Mesenchymal stem cell (in vitro differentiated cells and primary cell): ENCODE measurements at places on chromosomes 1 and 21.

- H3K4me1 ChIP-seq: peaks cover 3% of the 10 kb centered on the region
- H3K4me3 ChIP-seq: no peak overlapping the region
- H3K27ac ChIP-seq: no peak overlapping the region
- no peaks in the 10 kb centered on the region for H3K27me3 ChIP-seq
- DNase-seq: no peak
Observed at GRCh38 chr1:53187401-53187800, 9.2 kb upstream of the CPT2 start.

- H3K27ac ChIP-seq: no peak overlapping the region
- H3K4me1 ChIP-seq: peaks cover 4% of the 10 kb centered on the region
- DNase-seq: no peak
Observed at GRCh38 chr1:208013210-208013609, 102.3 kb upstream of the CD34 start.

GRCh38 chr21:33121715-33122475 is 52.0 kb downstream of the OLIG1 start:
- H3K27me3 ChIP-seq: peaks cover 37% of the 10 kb centered on the region
- no peaks in the 10 kb centered on the region for H3K4me1 ChIP-seq
- no peak overlapping the region for H3K27ac ChIP-seq
- DNase-seq: peak; percentile 29

- H3K36me3 ChIP-seq: no peaks in the 10 kb centered on the region
- DNase-seq: no peak
- no peak overlapping the region for H3K27ac ChIP-seq
- H3K4me3 ChIP-seq: no peak overlapping the region
- H3K4me1 ChIP-seq: peaks cover 16% of the 10 kb centered on the region
Observed at GRCh38 chr1:159872891-159873290, 10.4 kb upstream of the VSIG8 start.

DNA sequence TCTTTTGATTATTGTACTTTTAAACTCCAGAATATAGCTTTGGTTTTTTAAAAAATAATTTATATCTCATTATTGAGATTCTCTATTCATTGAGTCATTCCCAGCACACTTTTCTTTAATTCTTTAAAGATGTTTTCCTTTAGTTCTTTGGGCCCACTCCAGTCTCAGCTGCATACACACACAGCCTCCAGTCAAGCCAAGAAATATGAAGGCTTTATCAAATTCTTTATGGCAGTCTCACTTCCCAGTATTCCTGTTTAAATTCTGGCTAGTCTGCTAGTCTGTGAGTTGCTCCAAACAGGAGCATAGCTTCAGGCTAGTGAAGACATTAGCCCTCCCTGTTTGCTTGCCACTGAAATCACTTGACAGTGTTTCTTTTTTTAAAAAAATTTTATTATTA is 61.2 kb downstream of the CRP start:
- no peaks in the 10 kb centered on the region for H3K27me3 ChIP-seq
- H3K36me3 ChIP-seq: no peaks in the 10 kb centered on the region
- DNase-seq: no peak
- no peak overlapping the region for H3K4me3 ChIP-seq
- no peak overlapping the region for H3K27ac ChIP-seq

DNA sequence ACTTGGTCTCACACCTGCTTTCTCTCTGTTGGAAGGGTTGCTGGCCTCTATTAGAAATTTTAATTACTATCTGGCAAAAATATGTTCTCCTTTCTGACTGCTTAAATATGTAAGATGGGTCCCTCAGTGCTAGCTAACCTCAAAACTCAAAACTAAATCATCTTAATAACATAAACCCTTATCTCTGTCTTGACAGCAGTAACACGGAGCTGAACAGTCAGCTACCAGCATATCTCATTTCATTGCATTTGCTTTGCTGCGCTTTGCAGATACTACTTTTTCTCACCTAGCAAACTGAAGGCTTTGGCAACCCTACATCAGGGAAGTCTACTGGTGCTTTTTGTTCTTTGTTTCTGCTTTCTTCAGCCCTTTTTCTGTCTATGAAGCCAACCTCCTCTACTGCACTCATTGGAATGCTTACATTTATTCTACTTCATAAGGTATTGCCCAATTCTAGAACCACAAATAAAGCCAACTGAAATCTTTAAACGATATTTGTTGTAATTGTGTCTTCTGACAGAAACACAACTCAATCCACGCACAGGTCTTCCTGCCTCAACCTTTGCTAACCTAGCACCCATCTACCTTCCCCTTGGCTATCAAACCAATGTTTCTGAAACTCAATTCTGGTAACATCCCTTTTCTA is 95.6 kb downstream of the RERE start:
- no peaks in the 10 kb centered on the region for H3K36me3 ChIP-seq
- no peak overlapping the region for H3K27ac ChIP-seq
- H3K27me3 ChIP-seq: no peaks in the 10 kb centered on the region
- H3K4me3 ChIP-seq: no peak overlapping the region

- no peaks in the 10 kb centered on the region for H3K36me3 ChIP-seq
- DNase-seq: peak; percentile 2
- no peak overlapping the region for H3K27ac ChIP-seq
- H3K4me1 ChIP-seq: no peaks in the 10 kb centered on the region
Observed at GRCh38 chr1:101769520-101769919, 227.2 kb downstream of the OLFM3 start.

DNA sequence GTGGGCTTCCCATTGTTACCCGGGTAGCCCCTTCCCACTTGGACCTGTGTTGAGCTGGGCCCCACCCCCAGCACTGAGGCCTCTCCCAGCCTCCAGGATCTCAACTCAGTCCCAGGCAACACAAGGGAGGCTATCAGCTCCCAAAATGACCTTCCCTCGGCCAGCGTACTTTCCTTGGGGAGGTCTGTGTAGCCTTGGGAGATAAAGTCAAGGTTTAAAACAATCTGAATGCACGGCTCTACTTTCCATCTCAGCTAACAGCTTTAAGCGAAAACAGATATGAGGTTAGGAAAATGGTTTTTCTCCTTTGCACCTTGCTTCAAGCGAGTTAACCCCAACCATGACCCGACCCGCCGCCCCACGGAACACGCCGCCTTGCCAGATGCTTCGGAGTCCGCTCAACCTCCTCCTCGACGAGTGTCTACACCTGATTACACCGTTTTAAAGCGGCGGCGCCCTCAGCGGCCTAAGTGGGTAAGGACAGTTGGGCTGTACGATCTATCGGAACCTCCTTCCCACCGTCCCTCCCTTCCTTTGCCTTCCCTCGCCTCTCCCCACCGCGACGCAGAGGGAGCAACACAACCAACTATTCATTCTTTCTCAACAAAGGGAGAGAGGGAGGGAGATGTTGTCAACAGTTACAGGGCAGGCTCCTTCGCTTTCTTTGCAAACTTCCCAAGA is 1.1 kb downstream of the BCAR3 start:
- H3K27ac ChIP-seq: peak overlapping the region; percentile 89
- no peaks in the 10 kb centered on the region for H3K27me3 ChIP-seq
- peaks cover 20% of the 10 kb centered on the region for H3K4me1 ChIP-seq

DNA sequence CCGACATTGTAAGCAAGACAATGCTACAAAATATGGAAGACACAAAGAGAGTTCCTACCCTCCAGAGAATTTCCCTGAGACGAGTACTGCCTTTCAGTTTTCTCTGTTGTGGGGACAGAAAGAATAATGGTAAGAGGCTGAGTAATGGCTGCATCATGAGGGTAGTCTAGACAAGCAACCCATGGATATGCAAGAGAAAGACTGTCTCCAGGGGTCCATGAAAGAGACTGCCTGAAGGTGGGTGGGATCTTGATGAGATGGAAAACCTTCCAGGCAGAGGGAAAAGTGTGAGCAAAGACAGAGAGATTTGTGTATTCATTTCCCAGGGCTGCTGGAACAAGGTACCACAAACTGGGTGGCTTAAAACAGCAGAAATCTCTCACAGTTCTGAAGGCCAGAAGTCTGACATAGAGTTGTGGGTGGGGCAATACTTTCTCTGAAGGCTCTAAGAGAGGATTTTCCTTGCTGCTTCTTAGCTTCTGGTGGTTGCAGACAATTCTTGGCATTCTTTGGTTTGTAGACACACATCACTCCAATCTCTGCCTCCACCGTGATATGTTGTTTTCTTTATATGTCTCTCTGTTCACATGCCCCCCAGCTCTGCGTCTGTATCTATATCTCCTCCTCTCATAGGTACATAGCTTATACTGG is 41.4 kb downstream of the ANP32E start:
- peak; percentile 54 for DNase-seq
- H3K27me3 ChIP-seq: no peaks in the 10 kb centered on the region
- no peaks in the 10 kb centered on the region for H3K36me3 ChIP-seq
- H3K4me3 ChIP-seq: no peak overlapping the region
- H3K4me1 ChIP-seq: peaks cover 1% of the 10 kb centered on the region
- H3K27ac ChIP-seq: peak overlapping the region; percentile 13

GRCh38 chr1:21616372-21616771 is 52.8 kb downstream of the RAP1GAP start:
- DNase-seq: no peak
- no peak overlapping the region for H3K4me3 ChIP-seq
- peaks cover 9% of the 10 kb centered on the region for H3K36me3 ChIP-seq
- no peak overlapping the region for H3K27ac ChIP-seq
- peaks cover 31% of the 10 kb centered on the region for H3K27me3 ChIP-seq

DNA sequence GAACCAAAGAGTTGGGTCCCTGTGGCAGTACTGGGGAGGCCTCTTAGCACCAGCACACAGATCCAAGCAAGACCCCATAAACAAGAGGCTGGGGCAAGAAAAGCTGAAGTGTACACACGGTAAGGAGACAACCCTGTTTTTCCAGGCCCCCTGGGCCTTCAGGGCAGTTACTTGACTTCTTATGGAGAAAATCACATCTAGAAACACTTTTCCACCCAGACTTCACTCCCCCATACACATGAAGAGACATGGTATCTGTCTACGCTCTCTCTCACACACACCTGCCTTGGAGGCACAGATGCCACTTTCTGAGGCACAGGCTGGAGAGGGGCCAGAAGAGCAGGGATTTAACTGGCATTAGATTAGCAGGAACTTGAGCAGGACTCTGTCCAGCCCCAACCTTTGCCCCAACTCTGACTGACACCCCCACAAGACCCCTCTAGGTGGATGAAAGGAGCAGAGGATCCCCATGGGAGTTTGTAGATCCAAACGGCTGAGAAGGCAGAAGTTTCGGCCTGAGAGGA is 2.2 kb downstream of the CERS2 start:
- peak overlapping the region; percentile 5 for H3K4me3 ChIP-seq
- no peak for DNase-seq
- H3K27ac ChIP-seq: peak overlapping the region; percentile 88
